ENCODE measurements at places on chromosomes 5 and 9.

- no peak for DNase-seq
These were observed 1.0 kb upstream of the NTMT1 start for GRCh38 chr9:129624947-129625346.

GRCh38 chr9:76943054-76943453 is 37.1 kb upstream of the PRUNE2 start:
- DNase-seq, result no peak

DNA sequence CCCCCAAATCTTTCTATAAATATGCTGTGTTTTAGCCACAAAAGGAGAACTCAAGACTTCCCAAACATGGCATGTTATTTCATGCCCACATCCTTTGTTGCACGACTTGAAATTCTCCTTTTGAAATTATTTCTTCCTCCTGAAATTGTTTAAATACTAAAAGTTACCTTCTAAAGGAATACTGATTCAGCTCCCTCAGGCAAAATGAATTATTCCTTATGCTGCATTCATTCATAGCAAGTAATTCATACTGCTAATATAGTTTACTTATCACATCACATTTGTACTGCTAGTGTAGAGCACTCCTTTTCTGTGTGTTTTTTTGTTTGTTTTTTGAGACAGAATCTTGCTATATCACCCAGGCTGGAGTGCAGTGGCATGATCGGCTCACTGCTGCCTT is 45.7 kb downstream of the BHMT start:
- DNase-seq, result no peak

DNA sequence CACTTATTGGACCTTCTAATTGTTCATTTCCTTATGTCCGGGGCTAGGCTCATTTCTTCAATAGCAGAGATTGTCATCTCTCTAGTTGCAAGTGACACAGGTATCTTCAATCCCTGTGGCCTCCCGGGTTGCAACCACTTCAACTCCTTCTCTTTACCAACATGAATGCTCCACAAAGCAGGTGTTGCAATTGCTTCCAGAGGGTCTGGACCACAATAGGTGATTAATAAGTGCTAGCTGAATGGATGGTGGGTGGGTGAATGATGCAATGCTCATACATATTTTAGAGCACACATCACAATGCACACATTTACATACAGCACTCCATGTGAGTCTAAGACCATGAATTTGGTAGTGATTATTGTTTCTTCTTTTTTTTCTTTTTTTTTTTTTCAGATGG is 2.6 kb downstream of the CEMIP2 start:
- DNase-seq, result no peak

GRCh38 chr9:99056886-99057664 is 47.8 kb upstream of the TGFBR1 start:
- no peak for DNase-seq

DNA sequence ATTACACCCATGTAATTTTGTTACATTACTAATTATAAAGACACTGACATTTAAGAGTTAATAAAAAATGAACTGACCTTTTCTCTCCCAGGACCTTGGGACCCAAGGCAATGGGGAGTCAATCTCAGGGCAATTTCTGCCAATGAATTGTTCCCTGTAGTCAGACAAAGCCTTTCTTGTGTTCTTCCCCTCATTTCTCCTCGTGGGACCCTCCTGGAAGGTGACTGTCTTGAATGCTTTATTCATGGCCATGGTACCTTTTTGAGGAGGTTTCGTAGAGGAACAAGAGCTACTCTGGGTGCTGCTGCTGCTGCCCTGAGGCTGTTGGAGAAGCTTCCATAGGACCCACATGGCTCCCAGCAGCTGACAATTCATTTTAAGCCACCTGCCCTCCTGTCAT is 190.3 kb downstream of the SNX18 start:
- no peak for DNase-seq

DNA sequence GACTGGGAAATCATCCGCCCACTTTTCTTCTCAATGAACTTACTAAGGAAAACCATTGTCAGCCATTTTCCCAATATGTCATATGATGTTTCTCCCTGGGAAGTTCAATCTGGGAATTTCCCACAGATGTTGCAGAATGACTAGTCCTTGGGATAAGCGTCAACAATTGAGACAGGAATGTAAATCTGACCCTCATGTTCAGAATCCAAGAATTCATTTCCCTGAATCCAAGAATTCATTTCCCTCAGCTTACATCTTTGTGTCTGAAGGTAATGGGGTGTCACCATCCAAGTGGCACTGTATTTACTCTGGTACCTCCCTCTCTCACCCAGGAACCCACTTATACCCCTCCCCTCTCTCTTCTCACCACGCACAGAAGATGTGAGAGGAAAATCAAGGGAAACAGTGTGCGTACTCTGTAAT is 7.4 kb downstream of the KLF9 start:
- no peak for DNase-seq

DNA sequence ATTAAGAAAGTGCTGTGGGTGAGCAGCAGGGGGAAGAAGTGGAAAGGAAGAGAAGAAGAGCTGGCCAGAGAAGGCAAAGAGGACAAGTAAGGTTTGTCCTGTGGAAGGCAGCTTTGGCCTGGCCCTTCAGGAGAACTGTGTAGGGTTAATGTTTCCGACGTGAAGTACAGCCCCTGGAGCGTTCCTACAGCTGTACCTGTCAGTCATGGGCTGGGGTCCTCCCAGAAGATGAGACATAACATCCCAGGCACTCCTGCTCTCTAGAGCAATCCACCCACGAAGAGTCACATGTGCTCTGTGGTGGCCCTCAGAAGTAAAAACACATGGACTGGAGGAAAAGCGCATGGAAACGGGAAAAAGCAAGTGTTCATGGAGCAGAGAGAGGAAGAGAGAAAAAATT is 237.4 kb downstream of the CAAP1 start:
- DNase-seq, result no peak

DNA sequence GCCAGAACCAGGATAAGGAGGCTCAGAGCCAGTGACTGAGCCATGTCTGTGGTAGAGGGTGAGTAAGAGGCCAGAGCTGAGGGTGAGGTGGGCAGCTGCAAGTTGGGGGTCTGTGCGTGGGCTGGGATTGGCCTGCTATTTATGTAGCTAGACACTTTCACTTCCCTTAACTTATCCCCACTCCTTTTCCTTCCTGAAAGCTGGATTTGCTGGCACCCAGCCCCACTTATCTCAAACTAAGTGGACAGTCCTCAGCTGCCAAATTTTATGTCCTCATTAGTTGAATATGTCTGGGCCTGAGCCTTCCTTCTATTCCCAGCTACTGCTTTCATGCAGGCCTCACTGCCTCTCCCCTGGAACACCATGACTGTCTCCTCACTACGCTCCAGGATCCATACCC is at the start of gene CCL21:
CCL21 (minus strand) TSS at position 114 of the 400 bp plus-strand sequence; CDS start at position 44, 70 bp downstream.
- no peak for DNase-seq
